ENCODE measurements at places on chromosomes 13 and 19.

DNA sequence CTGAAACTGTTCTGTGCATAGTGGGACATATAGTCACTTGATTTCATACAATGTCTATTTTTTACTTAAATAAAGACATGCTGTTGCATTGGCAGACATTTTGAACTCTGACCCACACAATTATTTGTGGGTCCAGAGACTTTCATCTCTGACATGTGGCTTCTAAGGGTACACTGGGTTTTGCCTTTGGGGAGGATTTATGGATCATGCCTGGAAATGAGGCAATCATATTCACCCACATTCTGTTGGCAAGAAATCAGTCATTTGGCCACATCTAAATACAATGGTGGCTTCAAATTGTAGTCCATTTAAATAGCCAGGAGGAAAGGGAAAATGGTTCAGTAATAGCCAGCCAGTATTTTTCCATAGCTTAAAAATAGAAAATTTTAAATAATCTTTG, 238.3 kb upstream of the KLF12 start:
- DNase-seq, result no peak

GRCh38 chr19:912181-913079, 589 bp downstream of the R3HDM4 start:
- DNase-seq, result no peak

DNA sequence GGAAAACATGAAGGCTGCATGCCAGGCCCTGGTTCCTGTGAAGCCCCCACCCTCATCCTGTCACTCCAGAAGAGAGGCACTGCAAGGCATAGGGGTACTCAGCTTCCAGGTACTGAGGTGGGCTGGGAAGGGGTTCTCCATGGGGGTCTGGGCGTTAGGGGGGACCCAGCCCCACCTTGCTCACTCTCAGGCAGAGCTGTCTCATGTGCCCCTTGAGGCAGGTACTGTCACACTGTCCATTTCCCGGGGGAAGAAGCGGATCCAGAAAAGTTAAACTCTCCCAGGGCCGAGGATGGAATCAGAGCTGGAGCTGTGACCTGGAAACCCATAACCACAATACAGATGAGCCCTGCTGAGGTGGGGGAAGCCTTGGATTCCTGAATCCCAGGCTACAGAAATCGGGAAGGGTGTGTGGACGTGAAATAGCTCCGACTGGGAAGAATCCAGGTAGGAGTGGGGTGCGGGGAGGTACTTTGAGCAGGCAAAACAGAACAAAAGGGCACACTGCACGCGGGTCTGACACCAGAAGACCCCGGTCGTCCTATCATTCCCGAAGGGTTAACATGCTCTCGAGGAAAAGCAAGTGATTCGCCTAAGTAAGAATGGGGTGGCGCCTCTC, 540 bp upstream of the USE1 start:
- no peak for DNase-seq

DNA sequence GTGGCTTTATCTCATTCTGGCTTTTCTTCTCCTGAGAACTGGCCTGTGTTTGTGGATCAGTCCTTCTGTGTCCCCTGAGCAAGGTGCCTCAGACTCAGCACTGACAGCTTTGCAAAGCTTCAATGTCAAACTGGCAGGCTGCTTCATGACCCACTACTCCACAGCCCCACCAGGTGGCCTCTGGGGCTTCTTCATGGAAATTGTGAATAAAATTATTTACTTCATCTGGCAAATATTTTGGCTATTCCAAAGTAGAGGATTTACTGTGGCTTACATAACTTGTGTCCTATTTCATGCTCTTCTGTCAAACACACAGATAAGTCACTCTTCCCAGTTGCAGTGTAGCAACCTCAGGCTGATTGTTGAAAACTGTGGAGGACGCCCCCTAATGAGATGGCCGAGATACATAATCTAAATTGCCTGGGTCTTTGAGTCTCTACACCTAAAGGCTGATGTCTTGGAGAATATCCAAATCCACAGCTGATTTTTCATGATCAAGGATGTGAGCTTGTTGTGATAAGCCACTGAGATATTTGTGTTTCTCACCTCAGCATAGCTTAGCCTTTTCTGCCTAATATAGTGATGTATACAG, 721.9 kb upstream of the SLC10A2 start:
- no peak for DNase-seq

GRCh38 chr13:113052206-113052605, 53.4 kb upstream of the F7 start:
- DNase-seq, result no peak

GRCh38 chr13:48542581-48543341, 9.9 kb upstream of the RCBTB2 start:
- peak; percentile 36 for DNase-seq

GRCh38 chr19:12946092-12946721, 545 bp downstream of the RAD23A start:
- DNase-seq, result no peak

DNA sequence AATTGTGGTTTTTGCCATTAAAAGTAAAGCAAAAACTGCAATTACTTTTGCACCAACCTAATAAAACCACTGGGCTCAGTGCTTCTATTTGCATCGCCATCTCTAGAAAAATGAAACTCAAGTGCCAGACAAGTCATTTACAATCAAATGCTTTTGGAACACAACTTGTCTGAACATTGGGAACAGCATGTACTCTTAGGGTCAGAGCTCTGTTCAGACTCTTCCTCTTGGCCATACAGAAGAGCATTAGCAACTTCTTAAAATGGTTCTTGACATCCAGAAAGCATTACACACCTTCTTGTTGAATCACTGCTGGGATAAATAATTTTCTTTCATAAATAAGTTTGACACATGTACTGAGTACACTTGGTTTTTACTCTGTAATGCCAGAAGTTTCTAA, 272.5 kb downstream of the DCLK1 start:
- DNase-seq, result no peak

GRCh38 chr19:14369399-14370168, 11.7 kb upstream of the ADGRE5 start:
- DNase-seq, result no peak

GRCh38 chr13:66864627-66865026, 365.5 kb downstream of the PCDH9 start:
- no peak for DNase-seq

GRCh38 chr13:74464670-74465069, 330.5 kb upstream of the KLF12 start:
- no peak for DNase-seq

DNA sequence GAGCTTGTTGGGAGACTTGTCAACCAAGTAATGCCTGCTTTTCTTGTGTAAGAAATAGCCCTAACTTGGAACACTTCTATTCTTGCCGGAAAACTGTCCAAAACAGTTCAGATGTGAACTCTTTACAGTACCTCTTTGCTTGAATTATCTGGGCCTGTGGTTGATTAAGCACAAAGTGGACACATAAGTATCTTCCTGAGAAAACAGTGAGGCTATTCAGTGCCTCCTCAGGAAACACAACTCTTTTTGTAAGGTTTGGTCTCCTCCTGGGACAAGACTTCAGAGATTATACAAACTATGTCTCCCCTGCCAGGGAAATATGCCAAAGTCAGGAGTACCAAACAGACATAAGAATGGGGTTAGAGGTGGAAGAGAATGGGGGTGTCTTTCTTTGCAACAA, 127.7 kb downstream of the LACC1 start:
- no peak for DNase-seq

DNA sequence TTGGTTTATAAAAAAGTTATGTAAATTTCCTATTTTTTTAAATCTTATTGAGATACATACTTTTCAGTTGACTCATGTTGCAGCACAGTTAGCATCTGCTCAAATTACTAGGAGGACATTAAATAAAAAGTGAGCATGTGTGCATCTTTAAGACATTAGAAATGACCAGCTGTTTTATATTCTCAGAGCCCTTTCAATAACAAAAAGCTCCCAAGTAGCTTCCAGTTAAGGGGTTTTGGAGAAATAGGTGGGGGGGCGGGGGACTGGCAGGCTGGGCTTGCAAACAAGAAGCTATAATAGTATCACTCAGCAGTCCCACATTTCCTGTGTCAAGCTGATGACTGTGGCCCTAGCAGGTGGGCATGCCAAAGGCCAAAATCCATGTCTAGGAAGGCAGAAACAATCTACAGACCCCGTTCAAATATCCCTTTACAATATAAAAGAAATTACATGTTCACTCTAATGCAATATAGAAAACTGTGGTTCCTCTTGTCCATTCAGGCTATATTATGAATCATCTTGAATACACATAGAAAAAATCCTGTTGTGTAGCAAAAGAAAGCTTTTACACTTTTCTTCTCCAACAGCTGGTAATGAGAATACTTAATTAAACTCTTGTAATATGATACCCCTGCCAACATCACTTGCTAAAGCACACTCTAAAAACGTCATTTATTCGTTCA, 1713.2 kb upstream of the SLC10A2 start:
- peak; percentile 37 for DNase-seq

DNA sequence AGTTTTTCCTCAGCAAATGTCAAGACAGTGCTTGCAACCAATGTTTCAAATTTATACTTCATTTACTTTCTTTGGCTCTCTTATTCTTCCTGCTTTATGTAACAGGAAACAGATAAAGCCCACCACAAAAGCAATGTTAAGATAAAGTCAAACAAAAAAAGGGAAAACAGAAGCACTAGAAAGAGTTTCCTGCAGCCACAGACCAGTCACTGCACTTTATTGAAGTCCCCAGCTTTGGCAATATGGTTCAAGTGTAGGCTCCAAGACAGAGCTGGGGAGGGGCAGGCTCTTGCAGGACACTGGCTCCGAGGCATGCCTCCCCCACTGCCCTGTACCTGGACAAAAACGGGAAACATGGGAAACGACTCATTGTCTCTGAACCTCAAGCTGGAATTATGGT, 15.3 kb upstream of the CDC16 start:
- DNase-seq, result no peak

DNA sequence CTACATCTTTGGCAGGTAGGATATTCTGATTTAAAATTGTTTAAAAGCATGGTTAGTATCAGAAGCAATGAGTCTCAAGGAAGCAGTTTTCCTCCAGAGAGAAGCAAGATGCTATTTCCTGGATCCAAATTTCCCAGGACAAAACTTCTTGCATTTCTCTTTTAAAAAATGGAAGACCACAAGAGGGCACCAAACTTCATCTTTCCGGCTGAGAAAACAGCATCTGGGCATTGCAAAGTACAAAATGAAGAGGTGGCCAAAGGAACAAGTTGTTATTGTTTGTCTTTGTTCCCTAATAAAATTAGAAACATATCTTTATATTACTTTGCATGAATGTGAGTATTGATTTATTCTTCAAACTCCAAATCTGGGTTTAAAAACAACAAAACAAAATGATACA, 60.0 kb upstream of the LRCH1 start:
- DNase-seq, result no peak

DNA sequence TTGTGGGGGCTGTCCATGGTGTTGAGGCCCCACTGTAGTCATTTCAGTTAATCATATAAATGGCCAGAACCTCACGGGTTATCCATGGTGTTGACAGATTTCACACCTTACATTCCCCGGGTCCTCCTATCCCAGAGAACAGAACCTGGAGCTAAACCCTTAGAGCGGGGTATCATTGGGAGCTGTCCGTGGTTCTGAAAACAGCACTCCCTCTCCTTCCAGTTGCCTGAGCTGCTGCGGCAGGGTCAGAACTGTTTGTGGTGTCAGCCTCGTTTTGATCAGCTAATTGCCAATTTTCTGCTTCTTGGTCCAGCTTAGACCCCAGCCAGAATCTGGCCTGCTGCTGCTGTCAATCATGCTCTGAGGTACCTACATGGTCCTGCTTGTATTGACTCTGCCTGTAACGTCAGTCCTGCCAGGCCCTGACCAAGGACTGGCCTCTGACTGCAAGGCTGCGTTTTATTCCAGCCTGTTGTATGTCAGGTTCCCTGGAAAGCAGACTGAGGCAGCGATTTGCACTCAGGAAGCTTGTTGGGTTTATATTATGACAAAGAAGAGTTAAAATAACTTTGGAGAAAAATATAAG, 55.8 kb upstream of the KCTD15 start:
- no peak for DNase-seq

Measured in NCI-H1105 (cell line).